Cardiac muscle cell (in vitro differentiated cells and primary cell): ENCODE measurements at places on chromosomes 13 and 19. TPM values are rescaled to one million over a fixed set of nuclear protein-coding genes. Genes with fewer than 3 reads are reported as not detected.

DNA sequence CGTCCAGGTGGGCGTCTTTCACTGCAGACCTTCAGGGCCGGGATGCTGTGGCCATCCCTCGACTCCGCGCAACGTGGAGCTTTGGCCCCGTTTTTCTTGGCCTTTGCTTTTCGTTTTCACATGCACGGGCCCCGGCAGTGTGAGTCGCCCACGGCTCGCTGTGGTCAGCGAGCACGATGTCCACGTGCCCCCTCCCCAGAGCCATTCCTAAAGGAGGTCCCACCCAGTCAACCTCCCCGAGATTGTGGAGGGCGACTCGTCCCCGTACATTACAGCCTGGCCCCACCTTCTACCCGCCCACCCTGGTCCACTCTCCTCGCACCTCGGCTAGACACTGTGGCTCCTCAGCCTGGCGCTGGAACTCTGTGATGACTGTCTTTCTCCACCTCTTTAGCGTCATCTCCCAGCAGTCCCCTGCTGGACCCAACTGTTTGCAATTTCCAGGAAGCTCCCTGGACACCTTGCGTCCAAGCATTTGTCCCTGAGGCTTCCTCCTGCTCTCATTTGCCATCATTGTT is 405 bp downstream of the ZNF446 start:
- DNase-seq = peak; percentile 28

DNA sequence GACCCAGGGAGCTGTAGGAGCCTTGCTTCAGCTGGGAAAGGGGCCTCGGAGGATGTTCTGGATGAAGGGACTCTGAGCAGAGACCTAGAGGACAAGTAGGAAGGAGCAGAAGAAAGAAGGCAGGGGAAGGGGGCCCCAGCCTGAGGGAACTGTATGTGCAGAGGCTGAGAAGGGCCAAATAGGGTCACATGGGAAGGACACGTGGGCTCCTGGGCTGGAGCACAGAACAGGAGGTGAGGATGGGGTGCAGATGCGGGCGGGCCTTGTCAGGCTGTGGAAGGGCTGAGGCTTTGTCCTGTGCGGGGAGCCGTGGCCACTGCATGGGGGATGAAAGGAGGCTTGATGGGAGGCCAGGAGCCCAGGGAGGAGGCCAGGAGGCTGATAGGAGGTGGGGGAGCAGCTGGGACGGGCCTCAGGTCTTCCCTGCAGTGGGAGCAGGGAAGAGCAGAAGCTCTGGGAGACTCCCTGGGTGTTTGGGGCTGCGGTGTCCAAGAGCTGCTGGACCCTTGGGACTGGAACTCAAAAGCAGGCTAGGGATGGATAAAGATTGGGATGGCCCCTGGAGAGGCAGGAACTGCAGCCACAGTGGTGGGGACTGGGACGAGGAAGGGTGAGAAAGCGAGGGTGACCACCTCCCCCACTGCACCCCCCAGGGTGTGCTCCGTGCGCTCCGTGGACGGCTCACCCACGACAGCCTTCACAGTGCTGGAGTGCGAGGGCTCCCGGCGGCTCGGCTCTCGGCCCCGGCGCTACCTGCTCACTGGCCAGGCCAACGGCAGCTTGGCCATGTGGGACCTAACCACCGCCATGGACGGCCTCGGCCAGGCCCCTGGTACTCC is 11.4 kb upstream of the LTBP4 start:
- no peak for DNase-seq

DNA sequence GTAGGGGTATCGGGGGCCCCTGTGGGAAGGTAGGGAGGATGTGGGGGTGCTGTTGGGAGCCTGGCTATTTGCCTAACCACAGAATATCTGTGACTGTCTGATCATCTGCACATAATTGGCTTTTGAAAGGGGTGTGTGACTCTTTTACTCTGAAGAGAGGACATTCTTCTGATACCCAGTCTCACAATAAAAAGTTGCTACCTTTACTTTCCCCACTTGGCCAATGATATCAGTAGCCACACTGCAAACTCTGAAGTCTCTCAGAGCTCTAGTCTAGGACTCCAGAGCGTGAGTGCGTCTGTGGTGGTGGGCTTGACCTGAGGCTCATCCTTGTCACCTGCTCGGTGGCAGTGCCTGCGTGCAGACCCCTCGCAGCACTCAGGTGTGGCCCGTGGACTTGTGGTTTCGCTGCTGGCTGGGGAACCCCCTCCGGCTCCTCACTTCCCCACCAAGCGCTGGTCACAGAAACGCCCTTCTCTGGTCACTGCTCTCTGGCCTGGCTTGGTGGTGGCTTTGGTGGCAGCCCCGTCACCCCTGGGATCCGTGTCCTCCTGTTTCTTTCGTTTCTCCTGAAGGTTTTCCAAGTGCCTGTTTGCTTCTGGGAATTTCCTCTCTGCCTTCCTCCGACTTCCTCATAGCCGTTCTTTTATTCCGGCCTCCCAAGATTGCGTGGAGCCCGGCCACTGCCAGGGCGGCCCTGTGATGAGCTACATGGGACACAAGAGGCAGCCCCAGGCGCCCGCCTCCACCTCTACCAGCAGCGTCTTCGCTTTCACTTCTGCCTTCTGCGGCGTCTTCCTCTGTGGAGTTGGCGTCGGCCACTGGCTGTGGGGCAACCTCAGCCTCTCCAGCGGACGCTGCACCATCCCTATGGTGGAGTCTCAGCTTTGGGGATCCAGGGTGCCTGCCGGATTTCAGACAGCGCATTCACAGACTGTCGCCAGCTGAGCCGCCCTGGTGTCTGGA is 78.0 kb downstream of the ATP11A start:
- no peak for DNase-seq

DNA sequence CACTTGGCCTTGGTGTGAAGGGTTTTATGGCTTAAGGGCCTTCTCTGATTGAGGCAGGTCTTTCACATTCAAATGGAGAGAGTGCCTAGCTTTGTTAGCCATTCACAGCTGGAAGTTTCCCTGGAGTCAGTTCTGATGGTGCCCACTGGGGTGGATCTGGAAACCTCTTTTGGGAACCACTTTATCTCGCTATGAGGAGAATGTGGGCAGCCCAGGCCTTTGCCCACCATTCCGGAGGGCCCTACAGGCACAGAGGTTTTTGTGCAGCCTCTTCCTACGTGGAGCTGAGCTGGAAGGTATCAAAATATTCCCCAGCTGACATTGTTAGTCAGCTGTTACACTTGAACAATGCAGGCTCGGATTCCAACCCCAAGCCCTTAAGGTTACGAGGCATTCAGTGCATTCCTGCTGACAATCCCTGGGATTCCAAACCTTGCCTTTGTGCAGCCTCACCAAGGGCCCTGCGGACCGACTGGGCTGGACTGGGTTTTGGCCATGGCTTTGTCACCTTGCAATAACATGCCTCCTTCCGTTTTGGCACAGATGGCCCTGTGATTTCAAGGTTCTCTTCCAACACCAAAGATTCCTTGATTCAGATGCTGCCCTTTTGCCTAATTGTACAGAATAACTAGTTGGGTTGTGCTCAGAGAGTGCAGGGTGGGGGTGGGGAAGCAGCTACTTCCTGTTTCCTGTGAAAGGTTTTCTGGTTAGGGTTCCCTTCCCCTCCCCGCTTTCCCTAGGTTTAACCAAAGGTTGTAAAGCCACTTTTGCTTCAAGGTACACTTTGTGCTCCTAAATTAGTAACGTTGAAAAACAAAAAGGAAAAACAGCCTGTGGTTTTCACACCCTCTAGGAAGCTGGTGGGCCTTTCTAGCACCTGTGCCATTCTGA is 27.0 kb downstream of the SAE1 start:
- DNase-seq = peak; percentile 83

DNA sequence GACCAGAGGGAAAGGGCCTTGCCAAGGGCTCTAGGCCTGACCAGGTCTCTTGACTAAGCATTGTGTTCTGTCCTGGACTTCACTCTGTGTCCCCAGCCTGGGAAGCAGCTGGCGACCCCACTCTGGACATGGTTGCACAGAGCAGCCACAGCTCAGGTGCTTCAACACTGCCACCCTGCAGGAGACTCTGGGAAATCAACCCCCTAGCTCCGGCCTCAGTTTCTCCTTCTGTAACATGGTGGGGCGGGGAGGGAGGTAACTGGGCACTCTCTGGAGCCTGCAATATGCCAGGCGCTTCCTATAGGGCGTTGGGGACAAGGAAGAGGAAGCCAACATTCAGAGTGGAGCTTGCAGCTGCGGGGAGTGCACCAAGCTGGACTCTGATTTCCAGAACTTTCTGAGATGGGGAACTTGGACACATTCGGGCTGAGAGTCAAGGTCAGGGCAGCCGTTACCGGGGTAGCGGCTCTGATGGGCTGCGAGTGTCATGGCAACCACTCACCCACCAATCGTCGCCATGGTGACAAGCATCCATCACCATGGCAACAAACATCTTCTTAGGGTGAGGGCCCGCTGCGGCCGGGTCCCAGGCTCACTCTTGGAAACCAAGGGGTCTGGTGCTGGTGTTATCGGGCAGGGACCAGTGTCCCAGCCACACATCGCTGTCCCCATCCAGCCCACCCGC is 12.8 kb downstream of the F2RL3 start:
- DNase-seq = no peak

DNA sequence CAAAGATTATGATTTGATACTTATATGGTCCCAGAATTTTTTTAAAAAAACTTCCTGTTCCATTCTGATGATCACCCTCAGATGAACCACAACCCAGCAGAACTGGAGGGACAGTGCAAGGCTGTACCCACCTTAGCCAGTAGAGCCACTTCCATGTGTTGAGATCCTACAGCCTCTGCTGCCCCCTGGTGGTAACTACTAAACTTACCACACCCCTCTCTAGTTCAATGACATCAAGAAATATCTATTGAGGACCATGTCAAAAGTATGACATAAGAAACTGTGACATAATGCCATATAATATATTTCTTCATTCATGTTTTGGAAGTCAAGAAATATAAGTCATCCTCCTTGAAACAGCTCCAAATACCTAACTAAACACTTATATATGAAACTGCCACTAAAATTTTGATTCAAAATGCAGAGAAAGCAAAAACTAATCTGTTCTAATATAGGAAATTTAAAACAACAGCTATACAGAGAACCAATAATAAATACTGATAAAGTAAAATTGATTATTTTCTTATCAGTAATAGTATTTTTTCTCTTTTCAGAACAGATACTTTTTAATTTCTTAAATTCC is 412.6 kb downstream of the KCTD12 start:
- DNase-seq = peak; percentile 88

DNA sequence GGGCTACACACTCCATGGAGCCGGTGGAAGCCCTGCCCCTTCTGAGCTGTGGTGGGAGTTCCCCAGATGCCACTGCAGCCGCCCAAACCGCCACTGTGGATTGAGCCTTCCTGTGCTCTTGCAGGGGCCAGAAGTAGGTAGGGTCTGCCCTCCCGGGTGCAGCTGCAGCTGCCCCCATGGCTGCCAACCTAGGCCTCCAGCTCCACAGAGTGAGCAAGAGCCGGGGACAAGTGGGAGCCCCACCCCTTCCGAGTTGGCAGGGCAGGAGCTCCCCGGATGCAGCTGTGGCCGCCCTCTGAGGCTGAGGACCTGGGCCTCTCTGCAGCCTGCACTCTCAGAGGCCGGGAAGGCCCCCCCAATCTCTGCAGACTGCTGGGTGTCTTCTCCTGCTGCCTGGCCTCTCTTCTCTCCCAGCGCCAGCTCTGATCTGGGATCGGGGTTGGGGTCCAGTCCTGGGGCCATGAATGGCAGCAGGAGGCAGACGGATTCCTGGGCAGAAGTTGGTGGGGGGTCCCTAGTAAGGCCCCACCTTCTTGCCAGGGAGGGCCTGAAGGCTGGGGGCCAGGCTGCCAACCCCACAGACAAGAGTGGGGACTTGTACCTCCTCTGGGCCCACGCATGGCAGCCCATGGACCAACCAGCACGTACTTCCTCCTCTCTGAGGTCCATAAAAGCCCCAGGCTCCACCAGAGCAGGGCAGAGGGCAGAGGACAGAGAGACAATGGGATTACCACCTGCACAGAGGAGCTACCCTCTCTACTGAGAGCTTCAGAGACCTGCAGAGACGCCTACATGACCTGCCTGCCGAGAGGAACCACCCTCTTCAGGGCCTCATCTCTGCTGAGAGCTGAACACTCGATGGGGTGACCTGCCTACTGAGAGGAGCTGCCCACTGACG is 28.9 kb downstream of the AP2S1 start:
- no peak for DNase-seq

DNA sequence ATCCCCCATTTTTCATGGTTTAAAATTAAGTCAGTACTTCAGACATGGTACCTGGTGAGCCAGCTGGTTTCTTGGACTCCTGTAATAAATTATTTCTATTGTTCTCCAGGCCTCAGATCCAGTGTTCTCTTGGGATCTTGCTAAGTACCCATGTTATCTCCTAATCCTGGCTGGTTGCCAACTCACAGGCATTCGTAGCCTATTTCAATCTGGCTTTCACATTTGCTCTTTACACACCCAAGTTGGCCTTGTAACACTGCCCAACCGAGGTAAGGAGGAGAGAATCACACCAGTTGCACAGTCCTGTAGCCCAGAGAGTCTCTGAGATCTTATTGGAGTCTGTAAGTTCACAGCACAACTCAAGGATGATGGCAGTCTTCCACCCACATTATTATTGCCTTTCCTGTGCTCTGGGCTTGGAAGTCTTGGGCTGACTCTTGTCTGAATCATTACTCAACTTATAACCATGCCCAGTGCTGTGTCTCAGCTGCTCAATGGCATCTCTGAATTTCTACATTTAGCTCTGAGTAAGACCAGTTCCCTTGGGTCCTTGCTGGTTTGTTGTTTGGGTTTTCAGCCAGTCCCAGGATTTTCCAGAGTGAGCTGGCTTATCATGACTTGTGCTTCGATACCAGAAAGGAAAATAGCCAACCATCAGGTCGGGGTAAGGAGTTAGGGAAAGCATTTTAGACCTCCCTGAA is 76.6 kb upstream of the KLF12 start:
- peak; percentile 35 for DNase-seq

- no peak for DNase-seq
Measured at GRCh38 chr13:114110091-114110829, 22.2 kb downstream of the RASA3 start.

DNA sequence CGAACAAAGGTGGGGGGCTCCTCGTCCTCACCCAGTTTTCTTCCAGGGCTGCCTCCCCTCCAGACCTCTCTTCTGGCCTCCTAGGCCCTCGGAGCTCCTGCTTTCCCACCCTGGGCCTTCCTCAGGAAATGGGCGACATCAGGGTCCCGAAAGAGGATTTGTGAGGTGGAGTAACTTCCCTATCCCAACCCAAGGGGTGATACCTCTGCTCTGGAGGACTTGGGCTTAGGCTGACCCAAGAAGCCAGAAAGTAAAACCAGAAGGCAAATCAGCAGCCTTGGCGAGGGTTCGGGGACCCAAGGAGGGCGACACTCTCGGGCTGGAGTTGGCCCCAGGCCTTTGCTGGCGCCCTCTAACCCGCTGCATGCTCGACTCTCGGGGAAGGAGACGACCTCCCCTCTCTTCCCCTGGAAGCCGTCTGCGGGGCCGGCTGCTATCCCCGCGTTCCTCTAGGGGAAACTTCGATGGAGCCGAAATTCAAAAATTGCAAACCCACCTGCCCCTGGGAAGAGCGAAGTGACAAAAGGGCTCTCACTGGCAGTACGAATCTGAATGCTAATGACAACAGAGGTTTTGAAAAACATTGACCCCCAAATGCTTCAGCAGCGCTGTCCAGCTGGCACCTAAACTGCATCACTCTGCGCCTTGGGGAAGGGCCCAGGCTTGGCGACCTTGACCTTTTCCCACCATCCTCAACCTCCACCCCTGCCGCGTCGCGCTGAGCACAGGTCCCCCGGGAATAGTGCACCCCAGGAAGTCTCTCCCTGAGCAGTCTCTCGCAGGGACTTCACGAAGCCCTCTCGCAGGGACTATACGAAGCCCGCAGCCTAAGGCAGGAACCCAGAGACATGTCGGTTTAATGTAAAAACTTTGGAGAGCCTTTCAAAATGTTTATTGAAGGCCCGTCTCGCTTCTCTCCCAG is 2.4 kb downstream of the PDX1 start:
- DNase-seq = no peak

Gene PRX
- polyA plus RNA-seq = 2.3 and 4.1 TPM in 2 replicates

Gene ABCC4
- polyA plus RNA-seq = 1.6 and 2.4 TPM in 2 replicates

Gene ZNF730
- polyA plus RNA-seq = 4.1 and 4.8 TPM in 2 replicates

Gene FAM32A
- polyA plus RNA-seq = 163 and 209 TPM in 2 replicates

Gene FLT3LG
- polyA plus RNA-seq = 0.86 and 2.6 TPM in 2 replicates

Gene ZNF556
- 0.09 TPM in 1 of 2 replicates, not detected in the other for polyA plus RNA-seq

Gene ADGRE2
- polyA plus RNA-seq = 0.04 TPM in 1 of 2 replicates, not detected in the other
